ENCODE measurements at places on chromosomes 6 and 20.

- no peak for DNase-seq
Observed at GRCh38 chr20:51616060-51616459, 73.5 kb upstream of the NFATC2 start.

GRCh38 chr6:136160250-136160649 is 89.9 kb downstream of the MTFR2 start:
- DNase-seq, result no peak

DNA sequence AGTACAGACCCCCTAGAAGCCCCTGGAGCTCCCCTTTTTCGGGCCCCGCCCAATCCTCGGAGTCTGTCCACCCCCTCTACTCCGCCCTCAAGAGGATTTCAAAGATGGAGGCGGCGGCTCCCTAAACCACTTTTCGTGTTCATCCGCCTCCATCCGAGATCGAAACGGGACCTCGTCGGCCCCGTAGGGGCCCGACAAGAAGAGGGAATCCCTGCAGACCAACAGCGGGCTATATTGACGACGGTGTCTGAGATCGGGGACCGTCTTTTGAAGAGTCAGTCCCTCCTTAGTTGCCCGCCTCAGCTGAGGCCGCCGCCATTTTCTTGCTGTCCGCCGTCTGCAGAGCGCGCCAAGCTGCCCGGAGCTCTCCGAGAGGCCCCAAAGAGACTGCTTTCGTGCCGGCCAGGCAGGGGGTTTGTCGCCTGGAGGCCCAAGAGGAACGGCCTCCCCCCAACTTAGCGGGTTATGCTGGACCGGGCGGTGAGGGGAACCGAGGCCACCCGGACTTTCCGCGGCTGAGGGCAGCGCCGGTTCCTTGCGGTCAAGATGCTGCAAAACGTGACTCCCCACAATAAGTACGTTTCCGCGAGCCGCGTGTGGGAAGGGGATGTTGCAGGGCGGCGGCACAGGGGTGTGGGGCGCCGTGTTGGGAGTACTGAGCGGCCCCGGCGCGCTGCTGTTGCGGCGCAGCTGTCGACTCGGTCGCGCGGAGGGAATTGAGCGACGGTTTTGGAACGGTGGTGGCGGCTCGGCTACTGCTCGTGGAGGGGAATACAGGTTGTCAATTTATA is 4.2 kb downstream of the BRD2 start:
- no peak for DNase-seq

DNA sequence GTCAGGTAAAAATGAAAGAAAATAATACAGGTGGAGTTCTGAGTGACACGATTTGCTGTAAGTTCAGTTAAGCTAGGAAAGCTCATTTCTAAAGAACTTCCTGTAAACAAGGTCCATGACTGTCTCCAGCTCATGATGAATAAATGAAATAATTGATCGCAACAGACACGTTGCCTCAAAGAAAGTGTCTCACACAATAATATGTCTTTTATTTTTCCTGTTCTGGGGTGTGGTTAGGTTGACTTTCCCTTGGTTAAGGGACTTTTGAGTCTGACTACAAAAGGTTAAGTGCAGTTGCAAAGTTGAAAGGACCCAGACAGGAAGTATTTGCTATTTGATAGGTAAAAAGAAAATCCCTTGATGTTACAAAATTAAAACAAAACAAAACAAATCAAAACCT is 304.2 kb upstream of the PRDM1 start:
- no peak for DNase-seq

DNA sequence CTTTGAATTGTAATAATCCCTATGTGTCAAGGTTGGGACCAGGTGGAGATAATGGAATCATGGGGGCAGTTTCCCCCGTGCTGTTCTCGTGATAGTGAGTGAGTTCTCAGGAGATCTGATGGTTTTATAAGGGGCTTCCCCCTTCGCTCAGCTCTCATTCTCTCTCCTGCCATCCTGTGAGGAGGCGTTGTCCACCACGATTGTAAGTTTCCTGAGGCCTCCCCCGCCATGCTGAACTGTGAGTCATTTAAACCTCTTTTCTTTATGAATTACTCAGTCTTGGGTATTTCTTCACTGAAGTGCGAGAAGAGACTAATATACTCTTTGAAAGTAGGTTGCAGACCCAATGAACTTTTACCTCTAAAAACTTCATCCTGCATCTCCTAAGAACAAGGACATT is 39.2 kb upstream of the KCNG1 start:
- no peak for DNase-seq

GRCh38 chr20:62133051-62133845 is 9.9 kb downstream of the PSMA7 start:
- DNase-seq, result no peak

GRCh38 chr6:52135217-52135616 is 47.8 kb upstream of the PKHD1 start:
- no peak for DNase-seq

- no peak for DNase-seq
Observed at GRCh38 chr20:60695226-60696000, 556.6 kb upstream of the CDH4 start.

GRCh38 chr6:136761227-136761922 is 30.9 kb downstream of the MAP3K5 start:
- no peak for DNase-seq

DNA sequence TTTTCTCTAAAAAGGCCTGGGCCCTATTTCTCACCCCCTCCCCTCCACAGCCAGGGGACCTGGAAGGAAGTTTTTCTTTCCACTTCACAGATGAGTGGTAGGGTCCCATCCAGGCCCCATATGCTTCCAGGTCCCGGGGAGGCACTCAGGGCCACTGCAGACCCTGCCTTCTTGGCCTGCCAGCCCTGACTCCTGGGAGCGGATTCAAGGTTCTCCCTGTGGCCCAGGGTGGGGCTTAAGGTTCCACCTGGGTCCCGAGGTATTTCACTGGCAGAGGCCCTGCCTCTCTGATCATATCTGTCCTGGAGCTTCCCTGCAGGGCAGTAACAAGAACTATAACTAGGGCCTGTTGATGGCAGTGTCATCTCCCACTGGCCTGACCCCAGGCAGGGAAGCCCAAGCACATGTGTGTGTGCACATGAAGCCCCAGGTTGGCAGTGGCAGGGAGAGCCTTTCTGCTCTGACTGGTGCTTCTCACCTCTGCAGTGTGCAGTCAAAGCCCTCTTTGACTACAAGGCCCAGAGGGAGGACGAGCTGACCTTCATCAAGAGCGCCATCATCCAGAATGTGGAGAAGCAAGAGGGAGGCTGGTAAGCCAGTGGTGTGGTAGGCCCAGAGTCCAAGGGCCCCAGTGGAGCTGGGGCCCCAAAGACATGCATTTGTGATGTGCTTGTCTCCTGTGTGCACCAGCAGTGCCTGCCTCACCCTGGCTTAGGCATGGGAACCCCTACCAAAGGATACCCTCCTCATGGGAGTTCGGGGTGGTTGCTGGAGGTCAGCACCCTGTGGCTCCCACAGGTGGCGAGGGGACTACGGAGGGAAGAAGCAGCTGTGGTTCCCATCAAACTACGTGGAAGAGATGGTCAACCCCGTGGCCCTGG is 31.2 kb downstream of the PLCG1 start:
- DNase-seq, result no peak

DNA sequence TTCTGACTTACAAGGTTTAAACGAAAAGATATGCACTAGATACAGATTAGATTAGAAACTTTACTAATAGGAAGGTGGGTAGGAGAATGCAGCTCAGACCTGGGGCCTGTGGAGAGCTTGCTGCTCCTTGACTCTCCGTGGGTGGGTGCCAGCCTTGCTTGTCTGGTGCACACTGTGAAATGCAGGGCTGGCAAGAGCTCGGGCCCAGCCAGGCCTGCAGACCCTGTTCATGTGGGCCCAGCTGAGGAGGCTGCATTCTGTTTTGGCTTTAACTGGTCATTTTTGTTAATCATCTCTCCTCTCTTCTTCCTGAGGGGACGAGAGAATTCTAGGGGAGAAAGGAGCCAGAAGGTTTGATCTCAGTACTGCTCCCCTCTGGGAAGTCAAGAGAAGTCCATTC is 325.4 kb downstream of the QKI start:
- no peak for DNase-seq

- DNase-seq, result no peak
Observed at GRCh38 chr20:7010527-7010926, 243.0 kb downstream of the BMP2 start.

GRCh38 chr6:20681243-20681684 is 147.0 kb downstream of the CDKAL1 start:
- no peak for DNase-seq

- no peak for DNase-seq
Observed at GRCh38 chr6:105817961-105818360, 268.2 kb upstream of the PRDM1 start.

DNA sequence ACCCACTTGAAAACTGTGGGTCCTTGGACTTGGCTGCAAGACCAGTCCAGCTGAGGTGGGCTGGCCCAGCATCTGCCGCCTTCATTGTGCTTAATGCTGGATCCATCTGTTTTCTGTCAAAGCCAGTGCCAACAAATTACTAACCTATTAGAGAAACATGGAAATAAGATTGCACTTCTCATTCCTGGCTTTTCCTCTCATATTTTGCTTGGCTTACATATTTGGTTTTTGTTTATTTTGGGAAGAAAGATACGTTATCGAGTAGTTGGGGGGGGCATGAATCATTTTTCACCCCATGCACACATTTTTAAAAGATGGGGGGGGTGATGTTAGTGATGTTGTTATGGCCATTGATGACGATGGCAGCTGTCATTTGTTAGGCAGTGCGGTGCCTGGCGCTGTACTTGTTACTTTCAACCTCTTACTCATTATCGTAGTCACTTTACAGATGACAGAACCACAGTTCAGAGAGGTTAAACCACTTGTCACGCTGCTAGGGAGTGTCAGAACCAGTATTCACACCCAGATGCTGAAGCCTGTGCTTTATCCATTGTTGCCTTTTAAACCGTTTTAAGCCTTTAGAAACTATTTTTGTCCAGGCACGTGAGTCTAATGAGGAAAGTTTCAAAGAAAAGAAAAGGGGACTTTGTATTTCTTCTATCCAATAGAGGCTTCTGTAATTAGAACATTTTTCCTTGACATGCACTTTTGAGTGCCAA is 180.0 kb downstream of the TMEM242 start:
- DNase-seq, result no peak

GRCh38 chr20:19628570-19629134 is 129.4 kb upstream of the RIN2 start:
- DNase-seq, result no peak

GRCh38 chr6:152049502-152049901 is 242.0 kb downstream of the ESR1 start:
- no peak for DNase-seq

- no peak for DNase-seq
Observed at GRCh38 chr20:50592282-50593004, 82.3 kb downstream of the PTPN1 start.

DNA sequence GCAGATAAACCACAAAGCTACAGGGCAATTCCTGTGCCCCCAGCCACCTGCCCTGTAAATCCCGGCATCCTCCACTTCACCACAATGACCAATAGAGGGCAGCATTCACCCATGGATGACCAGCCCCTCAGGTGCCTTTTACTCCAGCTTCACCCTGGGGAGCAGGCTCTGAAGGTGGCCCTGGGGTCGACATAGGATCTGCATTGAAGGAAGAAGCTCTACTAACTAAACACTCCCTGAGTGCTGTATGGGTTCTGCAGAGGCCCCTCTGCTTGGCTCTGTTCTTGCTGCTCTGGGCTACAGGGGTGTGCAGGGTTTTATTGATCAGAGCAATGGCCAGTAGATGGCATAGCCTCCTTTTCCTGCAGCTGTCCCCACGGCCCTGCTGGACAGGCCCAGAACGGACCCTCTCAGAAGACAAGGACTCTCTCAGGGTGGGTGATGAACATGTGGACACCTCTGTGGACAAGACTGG is 20.3 kb downstream of the CST4 start:
- no peak for DNase-seq

GRCh38 chr6:156804402-156804801 is 27.2 kb downstream of the ARID1B start:
- DNase-seq, result no peak

DNA sequence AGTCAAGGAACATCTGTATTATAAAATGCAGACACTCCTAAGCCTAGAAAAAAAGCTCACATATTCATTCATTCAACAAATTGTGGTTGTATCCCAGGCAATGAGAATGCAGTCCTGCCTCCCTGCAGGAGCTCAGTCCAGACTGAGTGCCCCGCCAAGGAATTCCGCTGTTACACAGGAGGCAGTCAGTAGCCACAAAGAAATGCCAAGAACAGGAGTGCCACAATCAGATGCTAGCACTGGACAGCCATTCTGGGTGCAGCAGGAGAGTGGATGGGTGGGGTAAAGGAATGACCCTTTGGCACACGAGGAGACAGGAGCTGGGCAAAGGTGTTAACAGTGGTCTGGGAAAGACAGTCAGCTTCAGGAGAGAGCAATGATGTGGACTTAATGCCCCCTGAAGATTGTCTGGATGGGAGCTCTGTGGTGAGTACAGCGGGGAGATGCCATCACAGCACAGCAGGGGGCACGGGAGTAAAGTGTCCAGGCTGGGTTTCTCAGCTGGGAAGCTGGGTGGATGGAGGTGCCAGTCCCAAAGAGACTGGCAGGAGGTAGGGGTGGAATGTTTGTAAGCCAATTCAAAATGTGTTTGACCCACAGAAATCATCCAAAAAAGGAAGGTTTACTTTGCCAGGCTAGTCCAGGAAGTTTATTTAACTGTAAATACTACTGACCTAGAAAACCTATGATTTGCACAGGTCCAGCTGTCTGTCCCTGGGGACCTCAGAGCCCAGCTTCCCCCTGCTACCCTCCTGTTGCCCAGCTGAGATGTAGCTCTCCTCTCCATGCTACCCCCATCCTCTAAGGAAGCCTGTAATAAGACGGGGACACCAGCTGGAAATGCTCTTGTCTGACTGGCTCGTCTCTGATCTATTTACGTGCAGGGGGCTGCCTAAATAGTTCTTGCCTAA is 84.1 kb downstream of the SLC23A2 start:
- DNase-seq, result no peak

DNA sequence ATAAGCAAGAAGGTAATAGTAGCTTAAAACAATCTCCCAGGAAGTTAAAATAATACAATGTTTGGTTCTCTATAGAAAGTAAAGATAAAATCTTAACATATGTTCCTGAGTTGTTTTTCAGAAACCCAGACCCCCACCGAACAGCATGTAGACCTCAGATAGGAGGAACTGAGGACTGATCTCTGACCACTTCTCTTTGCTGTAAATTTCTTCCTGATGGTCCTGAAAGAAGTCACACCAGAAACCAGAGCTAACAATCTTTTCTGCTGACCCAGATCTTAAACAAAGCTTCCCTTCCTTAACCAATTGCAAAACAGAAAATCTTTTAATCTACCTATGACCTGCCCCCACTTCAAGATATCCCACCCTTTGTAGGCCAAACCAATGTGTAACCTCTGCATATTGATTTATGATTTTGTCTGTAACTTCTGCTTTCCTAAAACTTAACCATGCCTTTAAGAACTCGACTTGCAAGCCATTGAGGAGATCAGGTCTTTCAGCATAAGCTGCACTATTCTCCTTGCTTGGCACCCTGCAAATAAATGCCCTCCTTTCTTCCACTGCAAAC is 21.9 kb upstream of the BEND6 start:
- no peak for DNase-seq

DNA sequence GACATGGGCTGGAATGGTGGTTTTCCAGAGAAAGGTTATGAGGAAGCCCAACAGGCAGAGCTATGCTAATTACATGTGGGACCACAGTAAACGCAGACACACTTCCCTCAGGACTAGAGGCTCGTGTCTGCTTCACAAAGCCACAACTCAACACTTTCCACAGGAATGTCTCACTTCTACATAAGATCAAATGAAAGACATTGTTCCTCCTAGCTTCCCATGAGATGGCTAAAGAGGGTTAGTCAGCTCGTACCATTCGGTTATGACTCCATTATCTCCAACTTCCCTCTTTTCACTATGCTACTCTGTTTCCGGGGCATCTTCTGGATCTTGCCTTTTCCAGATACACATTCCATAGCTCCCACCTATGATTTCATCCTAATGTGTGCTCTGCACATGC is 29.1 kb upstream of the ZC3H12D start:
- no peak for DNase-seq

- no peak for DNase-seq
Observed at GRCh38 chr6:87074101-87074621, 20.7 kb downstream of the CGA start.

Measured in activated CD8-positive, alpha-beta memory T cell treated with anti-CD3 and anti-CD28 coated beads for 1 hour (primary cell).